ENCODE measurements at places on chromosomes 4 and X. TPM values are rescaled to one million over a fixed set of nuclear protein-coding genes. Genes with fewer than 3 reads are reported as not detected.

Gene MAGEE1
- total RNA-seq = 3.3 TPM

Gene HELT
- not detected for total RNA-seq

Gene MTMR8
- 2.3 TPM for total RNA-seq

Gene C1QTNF7
- not detected for total RNA-seq

Gene ARHGAP24
- 7.3 TPM for total RNA-seq

Gene BANK1
- total RNA-seq = not detected

Gene RAB39B
- total RNA-seq = 5.4 TPM

Gene SERPINA7
- total RNA-seq = not detected

Gene EGF
- 0.67 TPM for total RNA-seq

Gene TRAM1L1
- total RNA-seq = 2.8 TPM

Gene CDS1
- 25.4 TPM for total RNA-seq

Gene SPATA4
- 0.75 TPM for total RNA-seq

Gene SAGE1
- total RNA-seq = not detected

Gene IL13RA2
- total RNA-seq = 5.7 TPM

Gene TMPRSS11A
- not detected for total RNA-seq
